ENCODE measurements at places on chromosomes 3 and 15.

DNA sequence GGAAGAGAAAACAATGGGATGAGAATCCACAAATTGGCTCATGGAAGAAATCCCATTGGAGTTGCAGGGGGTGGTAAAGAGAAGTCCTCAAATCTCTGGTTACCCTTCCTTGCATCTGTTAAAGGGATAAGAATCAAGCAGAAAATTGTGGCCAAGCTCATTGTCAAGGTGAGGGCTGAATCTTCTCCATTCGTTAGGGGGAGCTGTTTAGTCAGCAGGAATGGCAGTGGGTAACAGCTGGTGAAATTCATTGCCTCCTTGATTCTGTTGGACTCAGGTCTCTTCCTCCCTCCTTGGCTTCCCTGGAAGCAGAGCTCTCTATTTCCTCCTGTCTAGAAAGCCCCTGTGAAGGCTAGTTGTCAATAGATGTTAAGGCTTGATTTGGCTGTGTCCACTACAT, 343.1 kb upstream of the SEMA6D start:
- DNase-seq: peak; percentile 0

GRCh38 chr15:68413363-68414205, 18.4 kb downstream of the ITGA11 start:
- no peak for DNase-seq

GRCh38 chr3:82236257-82236656, 474.8 kb upstream of the GBE1 start:
- no peak for DNase-seq

- DNase-seq: peak; percentile 25
These were observed 23.5 kb downstream of the DRD3 start for GRCh38 chr3:114155370-114155821.

DNA sequence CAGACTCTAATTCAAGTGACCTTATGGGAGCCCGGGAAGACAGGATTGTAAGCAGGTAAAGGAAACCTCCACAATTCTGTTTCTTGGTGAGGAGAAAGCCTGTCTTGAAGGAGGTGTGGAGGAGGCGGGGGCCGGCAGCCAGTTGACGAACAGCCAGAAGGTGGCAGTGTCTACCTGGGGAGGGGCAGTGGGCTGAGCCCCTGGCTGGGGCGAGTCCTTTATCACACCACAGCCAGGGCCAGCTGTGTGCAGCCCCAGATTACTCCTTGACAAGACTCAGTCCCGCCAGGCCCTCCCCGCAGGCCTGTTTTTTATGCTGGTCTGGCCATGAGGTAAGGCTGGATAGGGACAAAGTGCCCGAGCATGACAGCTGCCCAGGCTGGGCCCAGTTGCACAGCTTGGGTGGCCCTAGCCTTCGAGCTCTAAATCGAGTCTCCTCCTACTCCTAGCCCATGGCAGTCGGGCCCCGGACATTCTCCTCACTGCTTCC, 40.9 kb upstream of the IDH2 start:
- DNase-seq: peak; percentile 91

GRCh38 chr15:73436613-73437012, 6.4 kb upstream of the REC114 start:
- DNase-seq: no peak

- DNase-seq: no peak
These were observed 307.1 kb downstream of the MECOM start for GRCh38 chr3:169356284-169356955.

DNA sequence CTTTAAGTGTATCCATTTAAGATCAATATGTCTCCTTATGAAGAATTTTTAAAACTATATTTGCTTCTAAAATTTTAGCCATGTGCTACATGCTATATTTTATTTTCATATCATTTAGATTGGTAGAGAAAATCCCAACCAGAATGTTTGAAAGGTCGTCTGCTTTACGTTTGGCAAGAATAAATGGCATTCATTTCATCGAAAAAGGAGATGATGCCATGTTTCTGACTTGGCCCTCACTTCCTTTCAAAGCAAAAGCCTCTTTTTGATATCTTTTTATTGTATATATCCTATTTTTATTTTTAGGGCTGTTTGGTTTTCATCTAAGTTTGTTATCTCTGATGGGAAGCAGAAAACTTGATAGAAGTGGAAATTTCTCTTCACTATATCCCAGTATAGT, 176.2 kb downstream of the PLCL2 start:
- DNase-seq: no peak

All from A549 (cell line).